EL (cell line): ENCODE measurements at places on chromosomes 3 and 15.

DNA sequence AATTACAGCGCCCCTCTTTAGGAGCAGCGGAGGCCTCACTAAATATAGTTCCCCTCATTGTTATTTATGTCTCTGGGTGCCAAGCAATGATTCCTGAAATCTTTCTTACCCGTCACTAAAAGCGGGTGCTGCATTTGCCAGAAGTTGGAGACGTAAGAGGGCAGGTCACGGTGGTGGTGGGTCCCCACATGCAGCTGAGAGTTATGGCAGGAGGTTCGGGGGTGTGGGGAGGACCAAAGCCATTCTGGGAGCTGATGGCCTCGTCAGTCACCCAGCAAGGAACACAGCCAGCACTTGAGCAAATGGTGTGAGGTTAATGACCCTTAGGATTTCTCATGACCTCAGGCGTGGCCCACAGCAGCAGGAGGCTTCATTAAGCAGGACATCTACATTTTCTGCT, 129.2 kb downstream of the RAB11A start:
- DNase-seq, result no peak

DNA sequence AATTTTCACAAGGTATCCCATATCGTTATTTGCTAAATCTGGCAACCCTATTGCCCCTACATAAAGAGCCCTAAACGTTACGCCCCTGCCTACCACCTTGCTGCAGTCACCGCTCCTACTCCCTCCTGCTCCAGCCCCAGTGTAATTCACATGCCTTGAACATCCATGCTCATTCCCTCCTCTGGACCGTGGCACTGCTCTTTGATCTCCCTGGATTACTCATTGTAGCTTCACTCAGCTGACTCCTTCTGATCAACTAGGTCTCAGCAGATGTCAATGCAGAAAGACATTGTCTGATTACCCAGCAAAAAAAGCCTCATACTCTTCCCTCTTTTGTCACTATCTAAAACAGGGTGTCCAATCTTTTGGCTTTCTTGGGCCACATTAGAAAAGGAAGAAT, 40.7 kb upstream of the KBTBD8 start:
- DNase-seq, result no peak

GRCh38 chr3:27728195-27729087, 6.3 kb upstream of the EOMES start:
- DNase-seq, result peak; percentile 31

GRCh38 chr3:17742102-17742879, at the start of gene TBC1D5:
TSS of gene TBC1D5 (minus strand) at chr3:17742631. CDS start at chr3:17508570, 234,061 bp downstream.
- DNase-seq, result peak; percentile 98

DNA sequence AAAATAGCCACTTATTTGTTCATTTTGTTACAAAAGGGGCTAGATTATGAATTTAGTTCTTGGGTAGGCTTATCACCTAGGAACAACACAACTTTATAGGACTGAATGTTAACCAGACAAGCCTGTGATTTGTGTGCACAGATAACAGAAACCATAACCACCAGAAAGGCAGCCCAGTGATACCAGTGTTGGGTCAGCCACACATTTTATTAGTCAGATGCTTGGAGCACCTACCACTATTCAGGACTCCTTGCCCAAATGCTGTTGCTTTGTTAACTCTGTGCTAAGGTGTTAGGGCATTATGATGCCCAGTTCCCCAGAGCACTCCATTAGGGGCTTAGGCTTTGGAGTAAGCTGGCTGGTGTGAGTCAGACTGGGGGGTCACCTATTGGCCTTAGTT, 22.5 kb downstream of the PLCL2 start:
- DNase-seq, result no peak

DNA sequence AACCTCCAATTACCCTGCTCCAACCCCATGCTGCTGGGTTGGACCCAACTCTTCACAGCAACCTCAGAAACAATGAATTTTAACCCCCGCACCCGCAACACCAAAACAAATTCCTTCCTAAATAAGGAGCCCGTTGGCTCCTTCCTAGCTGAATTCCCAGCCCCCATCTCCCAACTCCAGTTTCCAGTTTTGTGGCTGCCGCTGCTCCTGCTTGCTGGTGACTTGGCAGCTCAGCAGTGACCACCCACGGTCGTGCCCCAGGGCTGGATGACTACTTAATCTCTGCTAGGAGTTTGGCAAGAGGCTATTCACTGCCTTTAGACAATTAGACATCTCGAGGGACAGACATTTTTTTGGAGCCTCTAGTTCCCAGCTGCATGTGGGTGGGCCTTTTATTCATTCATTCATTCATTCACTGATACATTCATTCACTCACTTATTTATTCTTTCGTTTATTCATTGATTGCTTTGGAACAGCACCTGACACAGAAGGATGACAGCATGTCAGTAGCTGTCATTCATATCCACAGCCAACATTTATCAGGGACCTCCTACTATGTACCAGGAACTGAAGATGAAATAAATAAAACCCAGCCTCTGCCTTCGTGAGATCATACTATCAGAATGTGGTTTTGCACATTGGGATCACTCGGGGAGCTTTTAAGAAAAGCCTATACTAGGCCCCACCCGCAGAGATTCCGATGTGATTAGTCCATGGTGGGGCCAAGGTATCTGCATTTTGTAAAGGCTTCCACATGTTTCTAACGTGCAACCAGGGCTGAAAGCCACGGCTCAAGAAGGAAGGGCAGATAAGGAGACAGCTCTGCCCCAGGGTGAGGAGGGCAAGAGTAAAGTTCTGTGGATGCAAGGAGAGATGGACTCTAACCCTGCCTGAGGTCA, 256.5 kb downstream of the SHQ1 start:
- DNase-seq, result peak; percentile 96

GRCh38 chr3:158333736-158334135, 223.8 kb downstream of the RSRC1 start:
- no peak for DNase-seq

- no peak for DNase-seq
Measured at GRCh38 chr15:67838789-67839332, 984 bp downstream of the RNU6-1 start.

- DNase-seq, result no peak
Measured at GRCh38 chr3:65944252-65944651, 94.5 kb downstream of the MAGI1 start.

- DNase-seq, result peak; percentile 73
Measured at GRCh38 chr3:64295594-64295993, 70.3 kb upstream of the PRICKLE2 start.

DNA sequence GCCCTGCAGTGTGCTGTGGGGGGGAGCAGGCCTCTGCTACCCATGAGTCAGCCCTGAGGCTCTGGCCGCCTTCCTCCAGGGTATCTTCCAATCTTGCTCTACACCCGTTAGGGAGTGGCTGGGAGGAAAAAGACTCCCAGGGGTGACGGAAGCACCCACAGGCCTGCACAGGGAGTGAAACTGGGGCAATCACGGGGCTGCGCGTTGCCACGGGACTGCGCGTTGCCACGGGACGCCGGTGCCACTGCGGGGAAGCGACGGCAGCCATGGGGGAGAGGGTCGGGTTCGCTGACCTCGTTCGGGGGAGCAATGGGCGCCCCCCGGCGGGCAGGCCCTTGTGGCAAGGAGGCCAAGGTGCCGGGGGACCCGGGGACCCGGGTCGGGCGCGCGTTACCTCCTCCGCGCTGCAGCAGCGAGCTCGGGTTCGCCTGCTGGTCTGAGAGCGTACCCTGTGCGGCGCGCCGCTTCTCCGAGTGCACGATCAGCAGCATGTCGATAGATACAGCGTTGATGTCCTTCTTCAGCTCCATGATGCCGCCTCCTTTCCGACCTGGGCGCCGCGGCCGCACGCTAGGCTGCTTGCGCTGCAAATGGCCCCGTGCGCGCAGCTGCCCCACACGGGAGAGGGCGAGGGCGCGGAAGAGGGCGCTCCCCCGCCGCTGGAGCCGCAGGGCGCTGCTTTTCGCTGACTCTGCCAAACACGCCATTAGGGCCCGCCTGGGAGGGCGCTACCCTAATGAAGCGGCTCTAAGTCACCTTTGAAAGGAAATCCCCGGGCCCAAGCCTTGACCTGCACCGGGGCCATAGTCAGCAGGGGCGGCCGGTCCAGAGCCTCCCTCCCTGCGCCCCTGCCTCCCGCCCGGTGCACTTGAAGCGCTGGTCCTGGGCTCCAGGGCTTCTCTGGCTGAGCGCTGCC, at the start of gene KY:
Gene KY (minus strand): TSS at position 592 of the 916 bp plus-strand sequence. CDS start 62 bp downstream, at position 530.
- peak; percentile 55 for DNase-seq

GRCh38 chr15:63051156-63052066, 8.9 kb downstream of the TPM1 start:
- peak; percentile 75 for DNase-seq

DNA sequence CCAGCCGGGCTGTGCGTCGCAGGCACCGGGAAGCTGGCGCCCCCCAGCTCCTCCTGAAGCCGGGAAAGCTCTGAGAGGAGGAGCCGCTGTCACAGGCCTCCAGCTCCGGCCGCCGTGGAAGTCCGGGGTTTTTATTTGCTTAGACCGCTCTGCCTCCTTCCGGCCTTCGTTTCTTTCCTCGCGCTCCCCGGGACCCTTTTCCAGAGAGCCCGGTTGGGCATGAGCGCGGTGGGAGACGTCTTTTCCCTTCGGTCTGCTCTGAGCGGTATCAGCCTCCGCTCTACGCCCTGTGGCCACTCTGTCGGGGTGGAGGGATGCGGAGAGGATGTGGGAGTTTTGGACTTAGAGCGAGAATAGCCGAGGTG, 559 bp downstream of the SENP5 start:
- DNase-seq, result peak; percentile 45

DNA sequence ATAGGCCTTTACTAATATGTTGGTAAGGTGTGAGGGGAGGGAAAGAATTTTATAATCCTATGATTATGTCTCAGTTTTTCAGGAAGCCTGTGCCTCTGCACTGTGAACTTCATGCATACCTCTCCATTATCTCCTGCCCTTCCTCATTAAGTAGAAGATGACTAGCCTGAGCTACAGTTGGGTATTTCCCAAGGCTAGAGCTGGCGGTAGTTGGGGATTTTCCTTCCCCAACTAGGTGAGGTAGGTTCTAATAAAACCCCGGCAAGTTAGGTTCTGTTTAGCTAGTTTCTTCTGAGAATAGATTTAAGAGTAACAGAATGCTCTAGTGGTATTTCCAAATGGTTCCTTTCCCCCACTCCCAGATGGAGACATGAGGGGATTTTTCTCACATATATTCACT, 414.5 kb downstream of the GRM7 start:
- no peak for DNase-seq

GRCh38 chr3:44074181-44074580, 167.5 kb upstream of the TOPAZ1 start:
- DNase-seq, result no peak

DNA sequence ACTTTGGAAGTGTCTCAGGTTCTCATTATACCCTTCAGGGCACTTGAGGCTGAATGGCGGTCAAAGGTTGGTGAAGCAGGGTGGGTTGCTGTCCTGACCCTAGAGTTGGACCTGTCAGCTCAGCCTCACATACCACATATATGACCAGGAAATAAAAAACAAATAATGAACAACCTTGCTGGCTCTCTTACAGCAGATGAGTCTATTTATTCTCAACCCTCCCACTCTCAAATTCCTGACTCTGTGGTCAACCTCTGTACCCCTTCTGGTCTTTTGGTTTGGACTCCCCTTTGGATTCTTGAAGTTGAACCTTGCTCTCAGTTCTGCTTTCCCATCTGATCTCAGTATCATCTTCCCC, 16.9 kb downstream of the PPP2R3A start:
- peak; percentile 74 for DNase-seq

DNA sequence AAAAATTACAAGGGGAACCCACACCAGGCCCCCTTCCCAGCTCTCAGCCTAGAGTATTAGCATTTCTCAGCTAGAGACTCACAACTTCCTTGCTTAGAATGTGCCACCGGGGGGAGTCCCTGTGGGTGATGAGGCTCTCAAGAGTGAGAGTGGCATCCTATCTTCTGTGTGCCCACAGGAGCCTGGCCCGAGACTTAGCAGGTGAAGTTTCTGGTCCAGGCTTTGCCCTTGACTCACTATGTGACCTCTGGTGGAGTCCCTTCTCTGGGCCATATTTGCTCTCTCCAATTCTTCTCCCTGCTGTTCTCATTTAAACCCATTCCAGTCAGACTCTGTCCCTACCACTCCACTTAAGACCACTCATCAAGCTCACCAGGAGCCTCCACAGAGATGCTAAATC, 18.1 kb downstream of the CLK3 start:
- DNase-seq, result no peak

DNA sequence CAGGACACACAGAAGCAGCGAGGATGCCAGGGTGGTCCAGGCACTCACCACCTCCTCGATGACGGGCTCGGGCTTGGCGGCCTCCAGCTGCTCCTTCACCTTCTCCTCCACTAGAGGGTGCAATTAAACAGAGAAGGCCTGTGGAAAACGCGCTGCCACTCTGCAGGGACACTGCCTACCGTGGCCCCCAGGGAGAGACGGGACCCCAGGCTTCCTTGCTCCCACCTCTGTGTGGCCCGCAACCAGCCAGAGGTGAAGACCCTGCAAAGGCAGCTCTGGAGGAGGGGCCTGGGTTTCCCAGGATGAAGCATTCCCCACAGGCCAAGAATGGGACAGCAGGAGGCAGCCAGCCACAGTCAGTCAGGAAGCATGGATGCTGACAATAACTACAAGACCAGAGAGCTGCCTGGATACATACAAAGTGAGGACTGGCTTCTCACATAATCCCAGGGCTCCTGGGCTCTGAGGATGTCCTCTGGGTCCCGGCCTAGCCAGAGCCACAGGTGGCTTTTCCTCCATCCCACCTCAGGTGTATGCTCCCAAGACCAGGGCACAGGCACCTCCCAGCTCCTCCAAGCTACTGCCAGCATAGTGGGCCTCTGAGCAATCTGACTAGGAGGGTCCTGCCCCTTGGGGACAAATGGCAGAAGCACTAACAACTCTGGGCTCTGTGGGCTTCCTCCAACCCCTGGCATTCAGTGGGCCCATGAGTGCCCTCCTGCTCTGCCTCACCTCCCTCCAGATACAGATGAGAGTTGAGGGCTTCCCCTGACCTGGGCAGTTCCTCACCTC, 46.2 kb downstream of the PTH1R start:
- DNase-seq, result no peak

- DNase-seq, result no peak
Measured at GRCh38 chr15:70252056-70252950, 154.6 kb upstream of the TLE3 start.

GRCh38 chr3:152470095-152470494, 201.4 kb downstream of the MBNL1 start:
- DNase-seq, result no peak

DNA sequence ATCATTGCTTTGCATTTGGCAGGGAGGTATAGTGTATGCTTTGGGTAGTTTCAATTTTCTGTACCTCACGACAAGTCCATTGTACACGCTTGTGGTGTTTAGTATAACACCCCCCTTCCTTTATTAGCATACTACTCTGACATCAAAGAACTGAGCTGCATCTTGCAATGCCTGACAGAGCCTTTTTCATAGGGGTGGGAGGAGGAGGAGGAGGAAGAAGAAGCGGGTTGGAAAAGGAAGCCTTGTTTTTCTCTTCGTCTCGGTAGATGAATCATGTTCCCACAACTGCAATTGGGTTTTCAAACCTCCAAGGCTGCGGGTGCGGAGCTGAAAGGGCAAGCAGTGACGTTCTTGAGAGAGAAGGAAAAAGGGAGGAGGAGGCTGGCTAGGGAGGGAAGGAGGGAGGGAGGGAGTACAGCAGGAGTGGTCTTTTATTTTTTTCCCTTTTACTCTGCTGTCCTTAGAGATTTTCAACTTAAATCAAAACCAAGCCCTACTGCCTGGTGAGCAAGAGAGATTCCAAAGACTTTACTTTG, 175.7 kb downstream of the KLHL25 start:
- DNase-seq, result peak; percentile 92
